ENCODE measurements at places on chromosomes 6 and 20.

GRCh38 chr6:21476112-21476511 lies 117.4 kb upstream of the SOX4 start:
- DNase-seq, result no peak

GRCh38 chr6:149513915-149514314 lies 29.1 kb upstream of the ZC3H12D start:
- DNase-seq, result no peak

- DNase-seq, result no peak
These were observed 164.2 kb downstream of the OGFRL1 start for GRCh38 chr6:71452697-71453370.

DNA sequence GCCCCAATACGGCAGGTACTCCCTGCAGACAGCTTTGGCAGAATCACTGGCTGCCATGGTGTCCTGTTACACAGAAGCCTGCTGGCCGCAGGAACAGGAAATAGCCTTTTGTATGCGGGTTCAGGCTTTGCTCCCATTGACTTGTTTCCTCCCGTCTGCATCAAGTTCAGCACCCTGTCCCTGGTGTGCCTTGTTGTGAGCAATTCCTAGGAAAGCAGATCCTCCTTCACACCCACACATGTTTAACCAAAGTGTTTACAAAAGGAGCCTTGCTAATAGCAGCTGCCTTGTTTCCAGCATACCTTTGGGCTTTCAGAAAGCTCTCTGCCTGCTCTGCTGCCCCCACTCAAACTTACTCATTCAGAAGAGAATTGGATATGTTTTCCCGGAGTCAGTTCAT lies 127.2 kb upstream of the SUPT3H start:
- DNase-seq, result no peak

DNA sequence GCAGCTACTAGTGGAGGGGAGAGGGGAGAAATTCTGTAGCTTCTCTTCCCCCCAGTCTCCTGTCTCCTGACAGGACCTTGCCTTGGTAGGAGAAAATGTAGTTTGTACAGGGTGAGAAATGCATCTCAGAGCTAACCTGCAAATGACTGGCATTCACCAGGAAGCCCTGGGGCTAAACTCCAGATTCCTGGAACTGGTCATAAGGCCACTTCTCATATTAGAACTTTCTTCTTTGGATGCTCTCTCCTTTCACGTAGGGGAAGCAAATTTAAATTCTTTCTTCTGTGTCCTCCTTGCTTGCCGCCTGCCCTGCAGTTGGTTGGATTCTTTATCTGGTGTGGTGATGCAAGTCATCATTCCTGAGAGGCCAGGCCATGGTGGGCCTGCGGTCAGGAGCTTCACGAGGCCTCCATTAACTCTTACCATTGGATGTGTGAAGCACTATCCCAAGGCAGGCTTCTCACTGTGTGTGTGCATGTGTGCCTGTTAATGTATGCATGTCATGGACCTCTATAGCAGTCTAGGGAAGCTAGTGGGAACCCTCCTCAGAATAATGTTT lies 182.0 kb downstream of the PHF3 start:
- DNase-seq, result no peak

DNA sequence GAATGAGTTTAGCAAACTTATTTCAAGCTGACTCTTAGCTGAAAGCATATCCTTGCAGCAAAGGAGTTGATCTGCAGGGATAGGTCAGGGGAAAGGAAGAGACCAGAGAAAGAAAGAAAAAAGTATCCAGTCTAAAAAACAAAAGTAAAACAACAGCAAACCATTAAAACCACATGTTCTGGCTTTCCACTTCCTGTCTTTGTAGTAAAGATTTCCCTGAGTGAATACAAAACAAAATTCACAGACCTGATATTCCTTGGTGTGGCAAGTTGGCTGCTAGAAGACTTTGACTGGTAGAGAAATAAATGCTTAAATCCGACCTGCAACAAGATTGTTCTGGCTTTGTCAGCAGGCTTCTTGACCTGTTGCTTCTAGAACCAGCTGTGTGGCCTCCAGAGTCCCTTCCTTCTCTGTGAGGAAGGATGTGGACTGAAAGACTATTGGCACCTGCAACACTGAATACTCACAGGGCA lies 23.4 kb upstream of the MCM3 start:
- no peak for DNase-seq

- DNase-seq, result no peak
These were observed 279.3 kb downstream of the HACE1 start for GRCh38 chr6:104580452-104580851.

DNA sequence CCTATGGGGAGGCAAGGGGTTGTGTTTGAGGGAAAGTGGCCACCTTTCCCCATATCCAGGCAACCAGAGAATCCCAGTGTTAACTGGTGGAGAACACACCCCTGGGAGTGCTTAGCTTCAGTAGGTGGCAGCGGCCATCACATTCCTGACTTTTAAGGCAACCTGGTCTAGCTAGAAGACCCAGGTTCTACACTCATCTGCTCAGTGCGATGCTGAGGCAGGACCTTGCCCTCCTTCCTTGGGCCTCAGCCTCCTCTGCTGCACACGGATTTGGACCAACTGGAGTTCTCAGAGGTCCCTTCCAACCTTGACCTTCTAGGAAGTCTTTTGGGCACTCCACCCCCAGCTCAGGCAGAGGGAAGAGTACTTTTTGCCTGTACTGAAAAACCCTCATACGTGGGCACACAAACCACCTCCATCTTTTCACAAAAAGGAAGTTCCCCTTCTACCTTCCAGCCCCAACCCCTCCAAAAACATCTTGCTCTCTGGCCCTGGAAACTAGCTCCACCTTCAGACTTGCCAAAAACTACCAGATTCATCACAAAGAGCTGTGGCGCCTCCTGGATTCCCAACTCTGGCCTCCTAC lies 2.9 kb downstream of the CCND3 start:
- DNase-seq, result no peak

DNA sequence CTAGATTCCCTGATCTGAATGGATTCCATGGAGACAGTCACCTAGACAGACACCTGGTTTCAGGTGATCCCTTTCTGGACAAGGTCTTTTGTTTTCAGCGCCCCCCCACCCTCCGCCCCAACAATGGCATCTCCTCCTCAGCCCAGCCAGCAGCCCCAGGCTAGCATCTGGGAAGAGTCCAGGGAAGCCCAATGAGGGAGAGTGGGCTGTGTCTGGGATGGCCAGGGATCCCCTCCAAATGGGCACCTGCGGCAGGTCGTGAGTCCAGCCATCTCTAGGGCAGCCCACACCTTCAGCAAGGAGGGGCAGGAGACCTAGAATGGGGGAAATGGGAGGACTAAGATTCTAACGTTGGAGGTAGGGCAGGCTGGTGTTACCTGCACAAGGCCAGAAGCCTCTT lies 1.2 kb upstream of the SLC24A3 start:
- no peak for DNase-seq

DNA sequence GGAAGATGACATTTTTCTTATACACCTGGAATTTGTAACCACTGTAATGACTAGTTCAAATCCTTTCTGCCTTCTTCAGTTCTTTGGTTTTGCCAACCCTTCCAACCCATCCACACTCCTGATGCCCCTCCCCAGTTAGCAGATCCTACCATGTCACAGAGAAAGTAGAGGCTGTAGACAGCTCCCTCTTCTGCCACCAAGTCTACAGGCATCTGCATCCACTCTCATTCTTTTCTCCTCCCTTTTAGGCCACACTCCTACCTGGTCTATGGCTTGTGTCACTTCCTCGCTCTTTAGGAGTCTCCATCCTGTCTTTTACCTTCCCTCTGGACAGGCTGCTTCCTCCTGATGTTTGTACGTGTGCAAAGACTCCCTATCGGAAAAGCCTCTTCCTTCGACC lies 13.5 kb upstream of the STK38 start:
- no peak for DNase-seq

DNA sequence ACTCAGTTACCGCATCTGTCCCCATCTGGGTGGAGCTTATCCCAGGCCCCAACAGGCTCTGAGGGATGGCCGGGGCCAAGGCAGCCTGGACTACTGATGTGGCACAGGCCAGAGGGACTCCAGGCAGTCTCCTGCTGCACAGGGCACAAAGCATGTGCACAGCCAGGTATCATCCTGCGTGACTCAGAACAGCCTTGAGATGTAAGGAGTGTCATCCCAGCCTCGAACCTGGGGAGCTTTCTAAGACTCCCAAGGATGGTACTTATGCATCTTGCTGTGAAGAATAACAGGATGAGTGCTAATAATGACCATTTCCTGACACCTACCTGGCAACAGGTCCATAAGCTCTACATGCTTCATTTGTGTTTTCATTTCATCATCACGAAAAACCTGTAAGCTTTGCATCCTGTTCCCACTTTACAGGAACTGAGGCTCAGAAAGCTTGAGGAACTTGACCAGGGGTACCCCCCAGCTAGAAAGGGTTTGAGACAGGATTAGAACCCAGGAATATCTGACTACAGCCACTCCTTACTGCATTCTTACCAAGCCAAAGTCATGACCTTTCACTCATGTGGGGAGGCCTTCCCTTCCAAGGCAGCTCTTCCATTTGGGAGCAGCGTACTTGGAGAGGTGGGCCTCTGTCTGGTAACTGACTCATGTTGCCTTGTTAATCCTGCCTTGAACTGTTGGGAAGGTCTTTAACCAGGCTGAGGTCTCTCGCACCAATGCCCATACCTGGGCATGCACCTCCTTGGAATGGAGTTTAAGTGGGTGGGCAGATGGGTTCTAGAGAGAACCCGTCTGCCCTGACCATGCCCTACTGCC lies 1.9 kb downstream of the TRIB3 start:
- DNase-seq, result no peak

GRCh38 chr20:38165089-38165965 lies at the start of gene TGM2:
TSS of gene TGM2 (minus strand) at chr20:38165270. CDS start at chr20:38165198, 72 bp downstream.
- DNase-seq, result peak; percentile 73

GRCh38 chr20:1370548-1371110 lies 22.2 kb downstream of the FKBP1A start:
- DNase-seq, result no peak

DNA sequence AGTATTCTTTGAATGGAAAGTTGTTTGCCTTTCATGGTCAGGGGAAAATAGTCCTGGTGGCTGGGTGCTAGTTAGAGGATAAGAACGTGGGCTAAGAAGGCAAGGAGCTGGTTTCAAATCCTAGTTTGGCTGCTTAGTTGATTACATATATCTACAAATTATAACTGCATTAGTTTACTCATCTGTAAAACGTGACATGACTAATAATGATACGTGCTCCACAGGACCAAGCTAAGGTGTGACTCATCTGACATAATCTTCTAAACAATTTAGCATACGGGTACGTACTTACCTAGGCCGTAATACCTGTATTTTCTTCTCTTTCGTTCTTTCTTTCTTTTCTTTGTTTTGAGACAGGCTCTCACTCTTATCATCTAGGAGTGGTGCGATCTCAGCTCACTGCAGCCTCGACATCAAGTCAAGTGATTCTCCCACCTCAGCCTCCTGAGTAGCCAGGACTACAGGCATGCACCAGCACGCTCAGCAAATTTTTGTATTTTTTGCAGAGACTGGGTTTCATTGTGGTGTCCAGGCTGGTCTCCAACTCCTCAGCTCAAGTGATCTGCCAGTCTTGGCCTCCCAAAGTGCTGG lies 1274.2 kb upstream of the GJE1 start:
- DNase-seq, result no peak

DNA sequence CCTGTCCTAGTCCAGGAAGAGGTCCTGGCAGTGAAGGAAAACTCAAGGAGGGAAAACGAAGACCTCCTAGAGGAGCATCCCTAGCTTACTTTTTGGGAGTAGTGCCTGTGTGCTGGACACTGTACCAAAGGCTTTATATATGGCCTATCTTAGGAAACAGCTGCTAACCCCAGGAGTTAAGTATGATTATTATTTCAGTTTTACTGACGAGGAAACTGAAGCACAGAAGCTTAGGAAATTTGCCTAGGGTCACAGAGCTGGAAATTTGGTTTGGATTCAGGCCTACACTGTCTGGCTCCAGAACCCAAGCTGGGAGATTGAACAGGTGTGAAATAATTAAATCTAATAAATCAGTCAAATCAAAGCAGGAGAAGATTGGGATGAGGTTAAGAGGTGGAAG lies 78.0 kb downstream of the SLX4IP start:
- no peak for DNase-seq

DNA sequence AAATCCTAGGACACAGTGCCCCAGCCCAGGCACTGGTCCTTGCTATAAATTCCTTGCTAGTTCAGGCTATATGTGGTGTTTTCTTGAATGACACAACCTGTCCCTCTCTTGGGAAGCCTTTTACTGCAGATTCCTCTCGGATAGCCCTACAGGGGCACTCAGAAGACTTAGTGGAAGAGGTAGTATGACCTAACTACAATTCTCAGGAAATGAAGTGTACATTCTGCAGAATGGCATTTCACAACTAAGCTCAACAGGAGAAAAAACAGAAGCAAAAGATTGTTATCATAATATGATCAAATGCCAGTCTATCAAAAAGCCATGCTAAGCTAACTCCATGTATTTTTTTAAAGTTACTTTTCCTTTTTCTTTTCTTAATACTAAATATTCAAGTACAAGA lies 66.3 kb upstream of the FBXL4 start:
- no peak for DNase-seq

GRCh38 chr6:131107151-131107550 lies 28.1 kb upstream of the AKAP7 start:
- DNase-seq, result no peak

DNA sequence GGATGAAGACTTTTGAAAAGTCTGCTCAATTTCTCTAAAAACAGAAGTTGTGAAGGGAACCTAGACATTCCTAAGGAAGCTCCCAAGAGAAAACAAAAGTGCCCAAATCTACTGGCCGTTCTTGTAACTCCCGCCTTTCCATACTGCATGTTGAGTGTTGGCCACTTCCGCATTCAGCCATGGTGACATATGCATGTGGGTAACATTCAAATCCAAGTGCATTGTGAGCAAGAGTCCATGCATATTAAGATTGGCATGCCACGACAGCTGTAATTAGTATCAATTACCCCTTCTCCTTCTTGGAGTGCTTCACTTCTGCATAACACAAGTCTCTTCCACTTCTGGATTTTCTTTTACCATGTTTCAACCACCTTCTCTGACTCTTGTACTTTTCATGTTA lies 8.4 kb downstream of the SLC35D3 start:
- no peak for DNase-seq

- DNase-seq, result no peak
These were observed 180.1 kb downstream of the SLC24A3 start for GRCh38 chr20:19392344-19393130.

- no peak for DNase-seq
These were observed 277.9 kb upstream of the BMP2 start for GRCh38 chr20:6489361-6490171.
